Stimulated activated CD4-positive, alpha-beta T cell treated with anti-CD3 and anti-CD28 coated beads, Interleukin-1b, Interleukin-23, amount 100 ng/mL, for 24 hours (primary cell): ENCODE measurements at places on chromosomes 2 and 18.
A peak's percentile ranks its signal among the peaks of the same experiment; 100 is the strongest.

DNA sequence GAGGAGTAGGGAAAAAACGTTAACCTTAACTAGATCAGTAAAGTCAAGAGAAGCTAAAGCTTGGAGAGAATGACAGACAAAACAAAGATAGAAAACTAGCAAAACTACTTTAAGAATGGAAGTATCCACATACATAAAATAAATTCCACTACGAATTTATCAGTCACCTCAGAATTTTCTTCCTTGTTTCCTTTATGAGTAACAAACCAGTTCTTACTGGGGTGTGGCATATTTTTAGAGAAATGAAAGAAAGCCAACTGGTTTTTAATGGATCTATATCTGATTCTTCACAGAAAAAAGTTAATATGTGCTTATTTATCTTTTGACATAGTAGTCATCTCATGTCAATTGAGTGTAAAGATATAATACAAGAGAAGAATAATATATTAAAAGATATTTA lies 2033.7 kb upstream of the CELF4 start:
- no peak for DNase-seq

DNA sequence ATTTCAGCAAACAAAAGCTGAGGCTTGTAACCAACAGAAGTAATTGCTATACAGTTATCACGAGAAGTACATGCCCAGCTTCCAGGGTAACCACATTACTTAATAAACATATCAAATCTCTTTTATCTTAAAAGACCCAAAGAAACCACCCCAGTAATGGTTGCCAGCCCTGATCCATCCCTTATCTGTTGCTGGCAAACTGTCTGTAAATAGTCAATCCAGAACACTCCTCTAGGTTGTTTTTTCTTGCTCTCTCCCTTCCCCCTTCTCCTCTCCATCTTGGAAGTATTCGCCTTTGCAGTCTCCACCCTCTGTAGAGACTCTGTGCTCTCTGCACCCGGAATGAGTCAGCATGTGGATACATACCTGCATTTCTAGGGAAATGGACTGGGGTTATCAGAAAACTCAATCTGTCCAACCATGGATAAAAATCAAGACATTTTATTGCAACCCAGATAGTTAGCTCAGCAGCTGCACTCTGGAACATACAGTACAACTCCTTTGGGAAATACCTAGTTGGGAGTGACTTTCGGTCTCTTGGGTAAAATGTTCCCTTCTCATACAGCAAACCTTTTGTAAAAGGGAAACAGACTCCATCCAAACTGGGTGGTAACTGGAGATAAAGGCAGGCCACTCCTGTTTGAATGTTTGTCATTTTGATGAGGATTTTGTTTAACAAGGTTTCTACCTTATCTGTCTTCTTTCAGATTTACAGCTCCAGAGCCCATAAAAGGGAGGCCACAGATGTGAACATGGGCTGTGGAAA lies 123.5 kb upstream of the FOSL2 start:
- no peak for DNase-seq

DNA sequence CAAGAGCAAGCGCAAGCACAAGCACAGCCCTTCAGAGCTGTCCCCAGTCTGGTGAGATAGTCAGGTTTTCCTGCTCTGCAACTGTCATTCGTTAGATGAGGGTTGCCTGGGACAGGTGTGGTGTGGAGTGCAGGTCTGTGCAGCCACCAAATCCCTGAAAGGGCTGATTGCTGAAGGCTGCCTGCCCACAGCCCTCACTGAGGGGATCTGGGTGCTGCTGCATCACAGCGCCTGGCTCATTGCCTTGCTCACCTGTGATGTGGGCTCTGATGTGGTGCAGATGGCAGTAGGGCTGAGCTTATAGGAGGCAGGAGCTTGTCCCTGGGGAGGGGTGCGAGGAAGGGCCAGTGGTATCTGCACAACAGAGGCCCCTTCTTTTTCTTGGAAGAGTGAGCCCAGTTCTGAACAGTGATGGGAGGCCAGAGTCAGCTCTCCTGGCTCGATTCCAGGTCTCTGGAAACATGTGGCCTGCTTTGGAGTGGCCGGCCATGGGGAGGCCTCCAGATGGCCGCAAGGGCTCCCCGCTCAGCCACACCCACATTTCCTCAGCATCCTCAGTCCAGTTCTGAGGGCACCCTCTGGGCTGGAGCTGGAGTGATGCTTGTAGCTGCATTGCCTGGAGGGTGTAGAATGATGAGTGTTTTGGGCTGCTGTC lies 11.4 kb downstream of the UBE2F start:
- no peak for DNase-seq

- no peak for DNase-seq
Measured at GRCh38 chr2:172969166-172969565, 106.5 kb upstream of the MAP3K20 start.

DNA sequence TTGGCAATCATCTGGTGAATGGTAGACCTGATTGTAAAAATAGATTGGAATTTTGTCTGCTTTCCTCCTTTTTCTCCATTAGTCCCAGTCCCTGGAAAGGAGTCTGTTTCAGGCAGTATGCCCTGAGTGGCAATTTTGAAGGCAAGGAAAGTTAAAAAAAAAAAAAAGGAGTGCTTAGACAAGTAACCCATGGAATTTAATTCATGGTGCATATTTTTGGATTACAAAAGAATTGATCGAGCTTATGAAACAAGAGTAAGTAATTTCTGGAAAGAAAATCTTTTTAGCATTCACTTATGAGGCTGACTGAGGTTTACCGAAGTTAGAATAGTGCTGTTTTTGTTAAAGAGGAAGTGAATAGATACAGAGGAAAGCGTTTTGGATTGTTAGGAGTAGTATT lies 29.4 kb upstream of the TMEM178A start:
- no peak for DNase-seq

GRCh38 chr18:59141294-59142068 lies 1.8 kb downstream of the SEC11C start:
- DNase-seq, result no peak

DNA sequence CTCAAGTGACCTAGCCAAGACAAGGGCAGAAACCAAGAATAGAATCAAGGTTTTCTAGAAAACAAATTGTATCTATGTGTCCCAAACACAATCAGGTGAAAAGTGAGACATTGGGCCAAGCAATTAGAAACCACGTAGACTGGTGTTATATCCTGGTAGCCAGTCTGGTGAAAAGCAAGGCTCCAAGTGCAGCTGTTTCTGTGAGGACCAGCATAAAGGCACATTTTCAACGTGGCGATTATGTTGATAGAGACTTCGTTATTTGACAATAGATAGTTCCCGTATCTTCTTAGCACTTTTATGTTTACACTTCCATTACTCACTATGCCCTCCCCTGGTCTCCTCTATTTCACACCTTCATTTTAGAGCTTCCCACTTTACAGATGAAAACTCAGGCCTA lies 103.2 kb upstream of the ZFP36L2 start:
- DNase-seq, result no peak

DNA sequence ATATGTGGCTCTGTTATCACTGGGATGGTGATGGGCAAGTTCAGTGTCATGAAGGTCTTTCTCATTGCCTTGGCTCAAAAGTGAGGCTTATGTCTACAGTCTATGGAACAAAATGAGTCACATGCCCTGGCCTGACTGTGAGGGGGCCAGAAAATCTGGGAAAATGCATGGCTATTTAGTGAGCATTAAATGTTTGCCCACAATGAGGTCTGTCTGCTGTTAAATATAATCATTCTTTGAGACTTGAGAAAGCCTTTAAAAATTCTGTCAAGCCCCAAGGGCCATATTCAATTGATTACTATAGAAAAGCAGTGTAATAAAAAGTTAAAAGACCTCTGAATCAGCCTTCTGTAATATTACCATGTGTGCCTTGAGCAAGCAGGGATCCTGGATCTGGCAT lies 5.5 kb upstream of the RNF144A start:
- DNase-seq, result no peak

- DNase-seq, result no peak
Measured at GRCh38 chr2:98084151-98084868, 2.7 kb upstream of the VWA3B start.

DNA sequence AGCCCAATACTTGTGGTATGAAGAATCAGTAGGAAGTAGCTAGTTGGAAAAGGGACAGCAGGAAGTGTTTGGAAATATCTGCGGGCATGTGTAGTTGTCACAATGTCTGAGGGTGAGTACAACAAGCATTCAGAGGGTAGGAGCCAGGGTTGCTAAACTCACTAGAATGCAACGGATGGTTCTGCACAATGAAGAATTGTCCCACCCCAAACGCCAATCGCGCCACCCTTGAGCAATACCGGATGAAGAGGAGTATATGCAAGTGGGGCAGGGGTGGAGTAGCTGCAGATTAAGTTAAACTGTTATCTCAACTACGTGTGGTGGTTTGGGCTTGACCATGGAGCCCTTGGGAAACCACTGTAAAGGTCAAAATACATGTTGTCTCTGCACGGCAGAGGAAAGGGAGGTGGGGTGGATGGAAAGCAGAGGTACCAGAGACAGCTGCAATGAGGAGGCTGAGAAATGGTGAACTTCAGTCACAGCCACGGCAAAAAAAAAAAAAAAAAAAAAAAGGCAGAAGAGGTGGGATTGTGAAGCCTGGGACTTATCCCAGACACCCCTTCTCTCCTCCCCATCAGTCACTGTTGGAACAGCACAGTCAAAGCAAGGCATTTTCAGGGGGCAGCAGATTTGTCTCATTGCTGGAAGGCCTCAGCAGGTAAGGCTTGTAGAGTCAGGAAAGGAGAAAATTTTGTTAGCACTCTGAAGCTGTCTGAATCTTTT lies 5.2 kb downstream of the CCL20 start:
- no peak for DNase-seq

GRCh38 chr2:191001032-191001431 lies 12.9 kb downstream of the STAT1 start:
- no peak for DNase-seq

GRCh38 chr2:29097569-29097968 lies 17.6 kb upstream of the CLIP4 start:
- DNase-seq, result no peak

- DNase-seq, result no peak
Measured at GRCh38 chr18:59633961-59634485, 63.2 kb downstream of the CCBE1 start.

DNA sequence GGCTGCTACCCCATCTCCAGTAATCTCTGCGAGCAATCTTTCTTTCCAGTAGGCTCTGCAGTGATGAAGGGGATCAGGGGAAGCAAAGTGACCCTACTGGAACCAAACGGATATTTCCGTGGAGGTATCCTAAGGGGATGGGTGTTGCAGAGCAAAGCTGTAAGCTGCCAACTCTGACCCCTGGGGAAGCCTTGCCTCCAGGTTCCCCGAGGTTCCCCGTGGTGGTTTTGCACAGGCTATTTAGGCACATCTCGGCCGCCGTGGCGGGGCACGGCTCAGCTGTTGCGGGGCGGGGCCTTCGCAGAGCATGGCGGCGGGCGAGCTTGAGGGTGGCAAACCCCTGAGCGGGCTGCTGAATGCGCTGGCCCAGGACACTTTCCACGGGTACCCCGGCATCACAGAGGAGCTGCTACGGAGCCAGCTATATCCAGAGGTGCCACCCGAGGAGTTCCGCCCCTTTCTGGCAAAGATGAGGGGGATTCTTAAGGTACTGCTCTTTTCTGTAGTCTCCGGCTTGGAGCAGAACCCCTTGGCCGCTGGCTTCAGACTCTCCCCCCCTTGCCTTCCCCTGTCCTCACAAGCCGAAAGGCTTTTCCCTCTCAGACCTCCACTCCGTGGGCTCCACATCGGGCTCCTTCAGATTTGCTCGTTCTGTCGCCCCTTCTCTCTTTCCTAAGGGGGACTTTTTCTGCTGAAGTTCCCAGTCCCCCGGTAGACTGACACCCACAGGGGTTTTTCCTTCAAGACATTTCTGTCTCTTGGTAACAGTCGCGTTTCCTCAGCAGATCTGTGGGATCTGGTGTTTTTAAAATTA lies at the start of gene COMMD1:
TSS of gene COMMD1 (plus strand) at position 303 of the 814 bp plus-strand sequence. CDS start at position 308, 5 bp downstream.
- peak; percentile 67 for DNase-seq

DNA sequence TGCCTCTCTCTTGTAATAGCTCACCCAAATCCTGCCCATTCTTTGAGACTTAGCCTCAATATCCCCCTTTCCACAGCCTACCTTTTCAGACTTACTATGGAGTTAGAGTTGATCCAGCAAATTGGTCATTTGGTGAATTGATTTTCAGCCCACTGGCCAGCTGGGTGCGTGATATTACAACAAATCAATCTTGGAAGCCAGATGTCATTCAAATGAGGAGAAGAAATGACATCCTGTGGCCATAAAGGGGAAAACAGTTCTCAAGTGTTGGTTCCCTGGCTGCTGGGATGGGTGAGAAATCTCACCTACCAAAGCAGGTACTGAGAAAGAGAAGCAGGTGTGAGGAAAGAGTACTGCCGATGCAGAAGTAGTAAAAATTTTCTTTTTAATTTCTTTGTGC lies 36.7 kb upstream of the FOXI3 start:
- DNase-seq, result no peak

GRCh38 chr2:30480703-30481322 lies 33.8 kb downstream of the LCLAT1 start:
- DNase-seq, result no peak

DNA sequence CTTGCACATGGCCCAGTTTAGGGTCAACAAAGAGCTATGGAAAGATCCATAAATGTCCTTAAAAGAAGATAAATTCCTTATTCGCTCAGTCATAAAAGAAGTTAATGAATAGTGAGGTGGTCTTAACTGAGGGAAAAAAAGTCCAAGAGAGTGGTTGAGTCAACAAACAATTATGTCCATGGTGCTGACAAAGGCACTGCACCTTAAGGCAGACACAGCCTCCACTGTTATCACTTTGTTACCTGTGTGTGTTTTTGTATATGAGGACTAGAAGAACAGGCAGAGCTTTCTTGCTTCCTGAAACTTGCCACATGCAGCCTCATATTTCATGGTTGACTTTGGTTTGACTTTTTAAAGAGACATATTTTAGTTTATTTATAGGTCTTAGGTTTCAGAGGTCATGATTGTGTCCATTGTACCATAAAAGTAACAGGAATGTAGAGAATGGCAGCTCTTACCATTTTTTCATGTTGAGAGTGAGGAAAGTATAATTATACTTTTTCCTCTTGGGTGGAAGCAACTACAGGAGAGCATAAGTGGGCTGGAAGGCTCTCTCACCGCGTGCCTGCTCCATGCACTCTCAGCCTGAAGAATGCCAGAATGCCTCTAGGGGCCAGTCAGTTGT lies 93.6 kb downstream of the XRCC5 start:
- no peak for DNase-seq

DNA sequence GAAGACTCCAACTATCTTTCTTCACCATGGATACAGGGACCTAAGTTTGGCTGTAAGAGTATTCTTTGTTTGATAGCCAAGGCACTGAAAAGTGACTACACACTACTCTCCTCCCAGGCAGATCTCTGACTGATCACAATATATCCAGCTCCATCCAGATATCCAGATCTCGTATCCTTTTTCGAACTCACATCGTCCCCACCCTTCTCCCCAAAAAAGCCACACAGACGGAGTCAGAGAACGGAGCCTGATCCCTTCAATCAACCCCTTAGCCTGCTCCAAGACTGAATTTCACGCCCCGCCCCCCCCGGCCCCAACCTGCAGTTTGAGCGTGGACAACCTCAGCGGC lies 533 bp downstream of the DHX57 start:
- DNase-seq, result no peak

DNA sequence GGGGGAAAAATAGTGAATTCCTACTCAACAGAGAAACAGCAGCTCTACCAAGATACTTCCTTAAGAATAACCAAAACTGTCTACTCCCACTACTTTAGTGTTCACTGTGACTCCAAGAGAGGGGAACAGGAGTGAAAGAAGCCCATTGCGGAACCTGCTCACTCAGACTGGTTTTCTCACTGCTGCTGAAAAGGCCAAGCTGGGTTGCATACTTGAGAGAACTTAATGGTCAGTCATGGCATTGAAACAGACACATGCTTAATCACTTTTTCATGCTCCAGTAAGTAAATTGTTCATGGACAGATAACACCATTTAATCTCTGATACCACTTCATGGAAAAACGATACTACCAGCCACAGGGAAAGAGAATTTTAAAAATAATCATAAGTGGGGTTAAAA lies 35.7 kb upstream of the SLC8A1 start:
- no peak for DNase-seq

- DNase-seq, result no peak
Measured at GRCh38 chr2:97870396-97870843, 125.3 kb downstream of the TMEM131 start.
